ENCODE measurements at places on chromosomes 1 and 21. TPM values are rescaled to one million over a fixed set of nuclear protein-coding genes. Genes with fewer than 3 reads are reported as not detected.

Gene TNNI3K
- not detected for total RNA-seq

Gene SLAMF7
- not detected for total RNA-seq

Gene FCRLA
- total RNA-seq = not detected

Gene BRDT
- not detected for total RNA-seq

Gene GPR89A
- total RNA-seq = 14.1 TPM

DNA sequence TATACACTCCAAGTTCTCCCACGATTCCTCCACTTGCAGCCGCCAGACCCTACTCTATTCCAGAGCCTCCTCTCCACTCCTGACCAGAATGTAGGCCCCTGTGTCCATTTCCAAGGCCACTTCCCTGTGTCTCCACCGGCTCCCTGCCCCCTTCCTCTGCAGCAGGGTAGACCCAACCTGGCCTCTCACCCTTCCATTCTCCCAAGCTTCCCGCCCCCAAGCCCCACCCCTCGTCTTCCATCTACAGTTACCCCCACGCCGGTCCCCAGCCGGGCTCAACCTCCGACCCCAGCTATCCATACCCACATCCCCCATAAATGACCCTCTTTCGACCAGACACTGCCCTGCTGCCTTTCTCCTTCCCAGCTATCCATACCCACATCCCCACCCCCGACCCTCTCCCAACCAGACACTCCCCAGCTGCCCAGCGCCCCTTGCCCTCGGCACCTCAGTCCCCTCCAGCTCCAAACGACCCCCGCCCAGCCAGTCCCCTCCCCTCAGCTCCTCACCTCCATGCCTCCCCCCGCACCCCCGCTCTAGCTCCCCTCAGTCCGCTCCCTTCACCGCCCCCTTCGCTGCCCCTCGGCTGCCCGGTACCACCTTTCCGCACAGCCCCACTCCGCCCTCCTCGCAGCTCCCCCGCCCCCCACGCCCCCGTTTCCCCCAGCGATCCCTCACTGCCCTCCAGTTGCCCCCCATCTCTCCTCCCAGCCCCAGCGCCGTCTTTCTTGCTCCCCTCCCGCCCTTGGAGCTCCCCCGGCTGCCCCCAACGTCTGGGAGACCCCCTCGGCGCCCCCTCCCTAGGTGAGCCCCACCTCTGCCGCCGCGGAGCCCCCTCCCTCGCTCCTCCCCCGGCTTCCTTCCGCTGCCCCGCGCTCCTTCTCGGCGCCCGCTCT is 670 bp downstream of the RAB3B start:
- no peak for DNase-seq

DNA sequence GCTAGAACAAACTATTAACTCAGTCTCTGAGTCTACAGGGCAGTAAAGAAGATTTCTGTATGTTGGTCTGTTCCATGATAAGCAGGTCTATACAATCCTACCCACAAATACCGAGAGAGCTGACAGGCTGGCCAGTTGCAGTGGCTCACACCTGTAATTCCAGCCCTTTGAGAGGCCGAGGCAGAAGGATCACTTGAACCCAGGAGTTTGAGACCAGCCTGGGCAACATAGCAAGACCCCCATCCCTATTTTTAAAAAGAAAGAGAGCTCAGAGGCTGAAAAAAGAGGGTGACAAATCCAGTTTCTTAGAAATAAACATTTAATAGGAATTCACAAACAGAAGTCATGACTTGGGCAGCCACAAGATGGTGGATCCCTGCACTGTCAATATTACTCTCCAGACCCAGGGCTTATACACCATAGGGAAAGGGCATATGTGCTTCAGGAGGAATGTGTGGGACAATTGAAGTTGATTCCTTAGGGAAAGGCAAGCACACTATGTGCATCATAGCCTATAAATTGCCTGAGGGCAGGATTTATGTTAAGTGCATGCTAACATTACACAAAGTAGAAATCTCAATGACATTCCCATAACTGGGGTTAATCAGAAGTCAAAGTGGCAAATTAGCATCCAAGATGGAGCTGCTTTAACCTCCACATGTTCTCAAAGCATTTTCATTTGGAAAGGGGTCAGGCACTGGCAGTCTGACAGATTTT is 66.8 kb downstream of the SLC16A1 start:
- no peak for DNase-seq

DNA sequence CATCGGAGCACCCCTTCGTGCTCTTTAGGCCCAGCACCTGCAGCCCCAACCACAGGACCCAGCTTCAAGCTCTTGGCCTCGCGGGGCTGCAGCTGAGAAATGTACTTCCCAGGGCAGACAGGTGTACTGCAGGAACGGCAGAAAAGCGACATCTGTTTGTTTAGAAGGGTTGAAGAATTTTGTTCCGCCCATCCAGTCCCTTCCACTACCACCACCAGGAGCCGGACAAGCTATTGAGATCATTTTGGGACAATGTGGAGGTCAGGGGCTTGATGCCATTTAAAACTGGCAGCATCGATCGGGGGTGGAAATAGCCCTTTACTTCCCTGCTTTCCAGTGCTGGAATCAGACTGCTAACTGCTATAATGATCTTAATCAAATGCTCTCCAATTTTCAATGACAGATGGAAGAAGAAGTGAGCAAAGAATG is 1.7 kb downstream of the SERTAD4 start:
- DNase-seq = no peak

DNA sequence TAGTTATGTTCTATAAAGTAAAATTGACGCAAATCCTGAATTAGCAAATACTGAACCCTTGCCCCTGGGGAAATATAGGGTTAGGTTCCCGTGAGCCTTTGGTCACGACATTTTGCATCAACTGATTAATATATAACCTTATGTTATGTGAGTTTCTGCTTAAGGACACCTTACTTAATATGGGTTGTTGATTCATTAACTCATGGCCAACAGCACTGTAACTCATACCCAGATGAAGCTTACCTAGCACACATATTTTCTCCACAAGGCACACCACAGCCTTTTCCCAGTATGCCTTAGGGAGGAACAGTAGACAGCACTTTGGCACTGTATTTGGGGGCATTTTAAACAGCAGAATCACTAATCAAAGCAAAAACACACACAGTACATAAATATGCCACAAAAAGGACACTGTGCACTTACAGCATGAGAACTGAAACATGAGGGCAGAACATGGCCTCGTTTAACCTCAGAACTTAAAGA is 15.1 kb downstream of the INAVA start:
- no peak for DNase-seq

GRCh38 chr1:94011709-94012595 is 102.7 kb upstream of the GCLM start:
- peak; percentile 8 for DNase-seq

Measured in HT-29 (cell line).